ENCODE measurements at places on chromosomes 4 and X. TPM values are rescaled to one million over a fixed set of nuclear protein-coding genes. Genes with fewer than 3 reads are reported as not detected.

Gene ASB9
- 10.6 TPM for total RNA-seq

Gene GAGE12H
- not detected for total RNA-seq

Gene AFM
- not detected for total RNA-seq

Gene FTHL17
- total RNA-seq, result not detected

Gene SERTM2
- not detected for total RNA-seq

Gene GK
- total RNA-seq, result 2.1 TPM

Gene HS3ST1
- total RNA-seq, result 0.87 TPM

Gene SMIM31
- not detected for total RNA-seq

Gene FANCB
- 1.5 TPM for total RNA-seq

Gene KLB
- not detected for total RNA-seq

GRCh38 chr4:53730031-53730805 lies 138.9 kb upstream of the LNX1 start:
- no peak for DNase-seq

- no peak for DNase-seq
Measured at GRCh38 chr4:77990456-77990855, 66.7 kb upstream of the FRAS1 start.

- DNase-seq, result no peak
Measured at GRCh38 chrX:107826238-107827029, 768 bp downstream of the MID2 start.

DNA sequence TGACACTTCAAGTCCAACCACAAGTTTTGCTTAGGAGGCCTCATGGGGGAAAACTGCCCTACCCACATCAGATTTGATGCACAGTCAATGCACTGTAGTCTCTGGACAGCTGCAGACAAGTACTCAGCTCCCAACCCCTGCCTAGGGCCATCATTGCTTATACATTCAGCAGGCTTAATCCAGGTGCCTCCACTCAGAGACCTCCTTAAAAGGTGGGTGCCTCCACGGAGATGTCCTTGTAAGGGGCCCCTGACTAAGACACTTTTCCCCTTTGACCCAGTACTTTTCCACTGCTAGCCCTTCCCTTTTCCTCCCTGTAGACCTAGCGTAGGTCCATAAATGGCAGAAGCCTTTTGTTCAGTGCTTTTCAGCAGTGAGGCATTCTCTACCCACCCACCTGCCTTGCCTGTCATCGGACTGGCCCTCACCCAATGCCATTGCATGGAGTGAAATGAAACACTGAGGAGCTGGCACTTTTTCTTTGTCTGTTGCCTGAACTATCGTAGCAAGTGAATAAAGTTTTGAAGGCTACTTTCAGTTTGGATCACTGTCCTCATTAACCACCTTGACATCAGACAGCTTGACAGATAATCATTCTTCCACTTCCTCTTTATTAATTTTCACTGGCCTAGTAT lies 23.8 kb upstream of the PLK4 start:
- DNase-seq, result no peak

DNA sequence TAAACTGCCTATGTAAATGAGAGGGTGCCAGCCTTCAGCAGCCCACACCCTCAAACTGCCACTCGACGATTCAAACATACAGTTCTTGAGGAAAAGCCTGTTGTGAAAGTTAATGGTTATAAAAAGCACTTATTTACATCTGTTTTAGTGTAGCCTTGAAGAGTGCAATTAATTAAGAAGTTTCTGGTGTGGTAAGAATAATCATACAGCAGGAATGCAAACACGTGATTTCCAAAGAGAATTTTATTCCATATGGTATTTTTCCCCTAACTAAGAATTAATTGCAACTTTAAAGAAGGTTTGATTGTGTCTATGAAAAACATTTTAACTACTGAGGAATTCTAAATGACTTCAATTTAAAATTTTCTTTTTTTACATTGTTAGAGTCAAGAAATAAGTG lies 176.3 kb upstream of the PITX2 start:
- DNase-seq, result no peak

DNA sequence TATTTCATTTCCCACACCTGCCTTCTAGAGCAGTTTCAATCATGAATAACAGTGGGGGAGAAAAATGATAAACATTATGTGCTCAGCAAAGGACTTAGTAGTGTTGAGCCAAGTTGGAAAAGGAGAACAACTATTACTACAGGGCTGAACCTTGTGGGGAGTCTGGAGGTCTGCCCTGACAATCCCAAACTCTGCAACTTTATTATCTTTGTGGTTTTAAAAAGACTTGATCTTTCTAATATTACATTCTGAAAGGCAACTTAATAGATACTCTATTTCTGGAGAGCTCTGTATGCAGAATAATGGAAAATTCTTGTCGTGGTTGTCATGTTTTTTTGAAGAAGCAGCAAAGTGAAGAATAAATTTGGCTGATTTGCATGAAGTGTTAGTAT lies 116.1 kb downstream of the SPCS3 start:
- no peak for DNase-seq

GRCh38 chr4:54958236-54958635 lies 167.2 kb downstream of the KDR start:
- no peak for DNase-seq

DNA sequence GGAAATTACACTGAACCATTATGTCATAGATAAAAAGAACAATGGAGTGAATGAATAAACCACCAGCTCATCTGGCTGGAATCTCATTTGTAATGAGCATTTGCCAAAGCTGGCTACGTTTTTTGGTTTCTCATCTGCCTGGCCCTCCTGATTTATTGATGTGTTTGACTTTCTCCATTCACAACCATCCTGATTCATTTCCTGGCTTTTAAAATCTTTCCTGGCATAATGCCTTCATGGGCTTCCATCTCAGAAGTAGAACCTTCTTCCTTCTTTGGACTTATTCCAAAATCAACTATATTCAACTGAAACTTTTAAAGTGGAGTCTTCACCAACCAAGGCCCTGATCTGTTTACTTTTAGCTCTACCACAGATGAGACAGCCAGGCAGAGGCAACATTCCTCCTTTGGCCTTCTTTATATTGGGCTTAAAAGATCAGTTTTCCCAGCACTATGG lies 36.0 kb upstream of the ARSJ start:
- DNase-seq, result peak; percentile 99

DNA sequence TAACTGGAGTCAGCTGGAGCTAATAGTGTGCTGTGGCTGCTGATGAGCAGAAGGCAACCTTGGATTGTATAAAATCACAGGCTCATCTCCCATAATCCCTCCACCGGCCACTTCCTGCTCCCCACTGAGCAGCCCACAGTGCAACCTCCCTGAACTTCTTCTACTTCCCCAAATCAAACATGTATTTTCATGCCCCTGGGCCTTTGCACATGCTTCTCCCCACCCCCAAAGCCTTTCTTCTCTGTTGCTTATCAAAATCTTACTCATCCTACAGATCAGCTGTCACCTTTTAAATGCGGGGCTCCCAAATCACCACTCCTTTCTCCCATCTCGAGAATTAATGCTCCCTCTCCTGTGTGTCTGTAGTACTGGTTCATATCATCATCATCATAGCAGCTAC lies 35.8 kb downstream of the RHOH start:
- no peak for DNase-seq

GRCh38 chrX:149630681-149631233 lies 835 bp downstream of the TMEM185A start:
- DNase-seq, result peak; percentile 9

DNA sequence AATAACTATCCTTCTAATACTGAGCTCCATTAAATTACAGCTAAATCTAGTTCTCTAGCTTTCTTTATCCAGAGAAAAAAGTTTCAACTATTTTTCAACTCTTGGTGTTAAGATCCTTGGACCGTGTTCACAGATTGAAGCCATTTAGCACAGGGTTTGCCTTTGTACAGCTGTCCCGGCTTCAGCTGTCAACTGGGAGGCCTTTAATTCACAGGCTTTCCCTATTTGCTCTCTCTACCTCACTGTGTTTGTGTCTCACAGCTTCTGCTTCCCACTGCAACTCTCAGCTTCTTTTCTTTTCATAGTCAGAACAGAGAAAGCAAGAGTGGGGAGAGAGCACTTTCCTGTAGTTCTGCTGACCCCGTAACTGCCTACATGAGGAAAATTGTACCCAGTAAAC lies 76.9 kb upstream of the SMAD1 start:
- DNase-seq, result no peak

DNA sequence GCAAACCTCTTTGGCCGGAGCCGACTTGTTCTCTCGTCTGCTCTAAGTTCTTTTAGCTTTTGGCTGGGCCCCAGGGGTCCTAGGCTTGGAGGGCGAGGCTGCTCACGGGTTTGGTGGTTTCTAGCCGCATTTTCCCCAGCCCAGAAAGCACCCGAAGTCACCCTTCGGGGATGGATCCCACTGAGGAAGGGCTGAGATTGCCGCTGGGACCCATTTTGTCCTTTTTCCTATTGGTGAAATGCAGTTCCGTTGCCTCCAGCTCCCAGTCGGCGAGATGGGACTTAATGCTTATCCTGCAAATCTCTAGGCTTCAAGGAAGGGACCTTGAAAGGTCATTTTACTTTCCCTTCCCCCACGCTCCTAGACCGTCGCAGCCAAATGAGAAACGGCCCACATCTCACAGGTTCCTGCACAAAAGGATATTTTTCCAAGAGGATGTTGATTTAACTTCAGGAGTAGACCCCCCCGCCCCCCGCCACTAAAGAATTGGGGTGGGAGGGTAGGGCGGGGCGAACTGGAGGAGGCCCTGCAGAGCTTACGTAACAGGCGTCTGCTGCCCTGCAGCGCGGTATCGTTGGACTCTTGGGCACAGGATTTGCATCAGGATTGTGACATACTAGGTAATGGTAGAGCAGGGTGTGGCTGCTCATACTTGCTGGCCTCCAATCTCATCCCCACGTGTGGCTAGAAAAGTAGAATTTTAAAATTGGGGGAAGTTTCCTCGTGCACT lies 564 bp downstream of the PGK1 start:
- no peak for DNase-seq

DNA sequence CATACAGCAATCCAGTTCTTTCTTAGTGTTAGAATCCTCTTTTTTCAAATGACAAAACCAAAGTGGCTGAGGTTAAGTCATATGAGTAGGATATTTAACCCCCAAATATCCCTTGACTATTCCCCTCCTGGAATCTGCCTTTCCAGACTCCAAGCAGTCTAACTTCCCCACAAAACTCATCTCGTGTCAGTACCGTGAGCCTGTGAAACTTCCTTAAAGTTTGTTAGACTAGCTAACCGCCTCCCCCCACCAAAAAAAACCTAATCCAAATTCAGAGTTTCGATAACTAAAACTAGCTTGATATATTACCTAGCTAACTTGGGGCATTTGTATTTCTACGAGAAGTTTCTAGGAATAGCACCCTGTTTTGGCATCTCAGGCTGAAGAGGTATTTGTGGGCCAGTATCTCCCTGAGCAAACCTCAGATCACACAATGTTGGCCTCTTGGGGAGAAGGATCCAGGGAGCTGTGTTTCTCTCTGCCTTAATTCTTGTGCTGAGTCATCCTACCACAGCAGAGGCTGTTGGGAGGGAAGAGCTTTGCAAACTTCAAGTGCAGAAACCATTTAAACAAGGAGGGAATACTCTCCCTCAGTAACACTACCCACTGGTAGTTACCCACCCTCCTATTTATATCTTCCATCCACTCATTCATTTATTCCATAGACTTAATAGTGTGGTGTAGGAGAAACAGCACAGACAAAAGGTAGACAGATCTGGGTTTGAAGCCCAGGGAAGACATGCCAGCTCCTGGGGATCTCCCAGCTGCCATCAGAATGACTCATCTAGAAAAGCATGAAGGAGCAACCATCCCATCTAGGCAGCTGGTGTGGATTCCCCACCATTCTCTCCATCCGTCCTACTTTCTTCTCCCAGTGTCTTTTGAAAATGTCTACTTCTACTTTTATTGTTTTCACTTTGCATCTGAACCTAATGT lies 39.3 kb upstream of the TXK start:
- no peak for DNase-seq

- DNase-seq, result no peak
Measured at GRCh38 chr4:173332963-173333657, 1.0 kb downstream of the HMGB2 start.

GRCh38 chr4:120922381-120923206 lies at the start of gene PRDM5:
TSS of gene PRDM5 (minus strand) at chr4:120922726. CDS start at chr4:120922608, 118 bp downstream.
- no peak for DNase-seq

DNA sequence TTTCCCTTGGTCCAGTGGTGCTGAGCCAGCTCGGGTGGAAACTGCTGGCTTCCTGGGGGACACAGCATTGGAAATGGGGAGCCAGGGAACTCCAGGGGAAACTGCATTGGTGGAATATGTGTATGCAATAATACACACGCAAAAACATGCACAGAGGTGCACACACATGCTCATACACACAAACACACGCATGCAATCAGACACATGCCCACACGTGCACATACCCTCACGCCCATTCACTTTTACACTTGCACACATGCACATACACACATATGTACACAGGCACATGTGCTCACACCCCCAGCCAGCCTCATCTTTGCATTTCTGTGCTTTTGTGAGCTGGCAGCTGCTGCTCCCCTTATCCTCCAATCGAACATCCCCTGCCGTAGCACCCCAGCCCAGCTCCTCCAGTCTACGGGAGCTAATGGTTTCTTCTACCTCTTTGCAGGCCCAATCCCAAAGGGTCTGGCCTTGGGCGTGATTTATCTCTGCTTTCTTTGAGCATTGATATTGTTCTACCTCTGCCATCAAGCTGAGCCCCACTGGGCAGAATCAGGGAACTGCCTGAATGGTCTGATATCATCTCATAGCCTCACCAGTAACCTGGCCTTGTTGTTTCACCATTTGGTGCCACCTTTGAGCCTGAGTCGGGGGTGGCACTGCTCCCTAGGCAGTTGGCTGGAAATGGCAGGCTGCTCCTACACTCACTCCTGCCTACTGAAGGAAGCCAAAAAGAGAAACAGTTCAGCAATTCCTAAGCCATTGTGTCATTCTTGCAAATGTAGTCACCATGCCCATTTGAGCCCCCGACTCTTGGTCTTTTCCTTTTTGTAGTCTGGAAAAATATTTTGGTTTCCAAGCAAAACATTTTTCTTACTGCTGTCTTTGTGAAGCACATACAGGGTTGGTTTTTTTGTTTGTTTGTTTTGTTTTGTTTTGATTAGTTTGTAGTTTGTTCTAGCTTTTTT lies 104.4 kb upstream of the MAMLD1 start:
- no peak for DNase-seq

All from glomerular endothelial cell (primary cell).